ENCODE measurements at places on chromosomes 3 and 15.

DNA sequence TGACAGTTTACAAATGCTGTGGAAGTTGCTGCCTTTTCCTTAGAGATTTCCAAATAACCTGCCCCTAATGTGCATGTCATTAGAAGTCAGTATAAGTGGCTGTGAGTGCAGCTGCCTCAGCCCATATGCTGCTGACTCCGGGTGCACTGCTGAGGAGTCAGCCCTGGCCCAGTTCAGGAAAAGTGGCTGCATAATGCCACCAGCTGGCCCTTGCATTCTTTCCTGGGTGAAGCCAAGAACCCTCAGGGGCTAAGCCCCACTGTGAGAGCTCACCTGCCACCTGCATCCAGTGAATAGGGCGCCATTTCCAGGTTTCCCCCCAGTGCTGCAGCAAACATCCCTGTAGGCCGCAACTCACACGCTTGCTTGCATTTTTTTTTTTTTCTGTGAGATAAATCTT lies 139.9 kb downstream of the TJP1 start:
- DNase-seq: no peak

- no peak for DNase-seq
Measured at GRCh38 chr3:16912400-16913263, 27.9 kb downstream of the PLCL2 start.

DNA sequence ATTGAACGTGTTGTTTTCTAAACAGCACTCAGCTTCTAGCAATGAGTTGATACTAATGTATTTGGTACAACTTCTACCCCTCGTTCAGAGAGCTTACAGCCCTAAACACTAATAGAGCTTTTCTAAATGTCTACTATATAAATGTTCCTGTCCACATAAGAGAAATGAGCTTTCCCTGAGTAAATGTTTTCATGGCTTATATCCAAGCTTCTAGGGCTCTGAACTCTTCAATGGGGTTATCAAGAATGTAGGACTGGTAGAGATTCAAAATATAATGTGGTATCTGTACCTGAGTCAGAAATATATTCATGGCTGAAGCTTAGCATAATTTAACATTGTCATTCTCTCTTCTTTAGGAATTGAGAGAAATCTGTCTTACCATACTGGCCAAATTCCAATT lies 73.4 kb downstream of the SERPINI1 start:
- DNase-seq: no peak

DNA sequence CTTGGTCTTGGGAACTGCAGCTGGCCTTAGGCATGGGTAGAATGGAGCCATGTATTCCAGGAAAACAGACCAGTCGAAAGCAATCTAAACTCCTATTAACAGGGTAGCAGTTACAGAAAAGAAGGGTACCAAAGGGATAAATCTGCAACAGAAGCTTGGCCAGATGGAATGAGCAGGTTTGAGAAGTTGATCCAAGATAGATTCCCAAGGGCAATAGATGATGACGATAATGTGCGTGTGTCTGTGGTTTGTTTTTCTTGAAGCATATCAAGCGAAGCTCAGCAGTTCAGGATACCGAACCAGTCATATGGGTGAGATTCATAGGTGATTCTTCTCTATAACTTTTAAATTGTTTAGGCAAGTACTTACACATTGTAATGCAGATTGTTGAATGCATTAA lies 203.8 kb upstream of the SEMA6D start:
- no peak for DNase-seq

GRCh38 chr3:142577696-142578328 lies 721 bp downstream of the ATR start:
- DNase-seq: no peak

- peak; percentile 11 for DNase-seq
Measured at GRCh38 chr3:13544293-13544831, 4.6 kb upstream of the FBLN2 start.

GRCh38 chr3:178275311-178275710 lies 260.9 kb upstream of the KCNMB2 start:
- DNase-seq: no peak

GRCh38 chr3:134850761-134851160 lies 55.7 kb downstream of the EPHB1 start:
- DNase-seq: no peak

- DNase-seq: peak; percentile 42
Measured at GRCh38 chr3:195080125-195080524, 190.8 kb downstream of the XXYLT1 start.

GRCh38 chr3:74390121-74390877 lies 224.2 kb downstream of the CNTN3 start:
- DNase-seq: no peak

- no peak for DNase-seq
Measured at GRCh38 chr15:69305204-69305931, 6.7 kb downstream of the PAQR5 start.

DNA sequence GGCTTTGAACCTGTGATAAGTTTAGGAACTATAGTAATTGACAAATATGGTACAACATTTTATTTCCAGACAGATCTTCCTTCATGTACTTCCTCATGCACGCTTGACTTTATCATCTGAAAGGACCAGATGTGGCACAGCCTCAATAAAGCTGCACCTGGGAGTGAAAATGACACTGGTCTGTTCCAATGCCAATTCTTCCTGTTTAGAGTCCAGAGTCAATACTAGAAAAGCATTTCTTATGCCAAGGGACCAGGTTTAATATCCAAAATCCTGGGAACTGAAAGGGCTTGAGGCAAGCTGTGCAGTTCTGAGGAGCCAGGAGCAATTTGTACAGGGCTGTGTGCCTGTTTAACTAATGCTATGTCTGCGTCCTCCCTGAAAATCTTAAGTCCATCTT lies 15.3 kb downstream of the DPH6 start:
- no peak for DNase-seq

GRCh38 chr3:27357665-27358258 lies 11.4 kb downstream of the NEK10 start:
- DNase-seq: no peak

- no peak for DNase-seq
Measured at GRCh38 chr15:60130398-60130797, 126.3 kb downstream of the FOXB1 start.

GRCh38 chr3:12178091-12178820 lies 19.5 kb upstream of the TIMP4 start:
- peak; percentile 77 for DNase-seq

DNA sequence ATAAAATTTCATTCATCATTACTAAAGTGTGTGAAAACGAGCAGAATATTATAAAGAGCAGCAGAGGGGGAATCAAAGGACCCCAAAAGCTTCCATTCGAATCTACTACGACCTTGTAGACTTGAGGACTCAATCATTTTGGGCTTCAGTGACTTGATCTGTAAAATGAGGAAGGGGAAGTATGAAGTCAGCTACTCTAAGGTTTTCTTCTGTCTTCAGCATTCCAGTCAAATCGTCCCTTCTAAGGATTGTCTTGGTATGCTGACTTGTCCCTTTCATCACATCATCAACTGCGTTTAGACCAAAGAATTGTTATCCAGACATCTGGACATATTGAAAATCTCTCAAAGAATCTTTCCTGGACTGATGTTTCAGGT lies 44.8 kb downstream of the PLD1 start:
- no peak for DNase-seq

DNA sequence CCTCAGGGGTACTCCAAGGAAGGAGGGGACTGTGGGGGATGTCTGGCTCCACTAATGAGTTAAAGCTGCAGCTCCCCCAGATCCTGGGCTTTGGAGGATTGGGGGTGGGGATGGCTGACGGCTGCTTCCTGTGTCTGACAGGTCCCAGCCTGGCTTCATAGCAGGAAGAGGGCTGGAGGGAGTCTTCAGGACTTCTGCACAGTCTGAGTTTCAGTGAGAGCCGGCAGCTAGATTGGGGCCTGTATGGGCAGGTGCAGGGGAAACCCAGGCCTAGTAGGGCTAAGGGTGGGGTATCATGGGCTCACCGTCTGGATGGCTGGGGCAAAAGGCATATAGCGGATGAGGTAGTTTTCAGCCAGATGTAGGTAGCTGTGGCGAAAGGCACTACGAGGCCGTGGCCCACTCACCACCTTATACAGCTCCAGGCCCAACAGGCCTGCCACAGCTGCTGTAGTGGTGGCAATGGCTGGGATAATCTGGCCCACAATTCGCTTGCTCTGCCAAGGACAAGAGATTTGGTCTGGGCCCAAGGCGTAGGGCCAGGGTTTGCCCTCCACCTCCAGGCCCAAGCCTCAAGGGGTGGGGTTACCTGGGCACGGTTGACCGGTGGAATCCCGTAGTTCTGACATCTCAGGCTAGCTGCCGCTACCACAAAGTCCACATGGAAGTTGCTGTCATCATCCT lies 4.5 kb downstream of the INKA1 start:
- no peak for DNase-seq

GRCh38 chr3:64900156-64900555 lies 212.4 kb upstream of the ADAMTS9 start:
- peak; percentile 53 for DNase-seq

- DNase-seq: no peak
Measured at GRCh38 chr3:71389191-71389590, 194.3 kb downstream of the FOXP1 start.

- no peak for DNase-seq
Measured at GRCh38 chr3:85912980-85913379, 954.2 kb downstream of the CADM2 start.

- no peak for DNase-seq
Measured at GRCh38 chr3:115663414-115663813, 40.1 kb downstream of the GAP43 start.

GRCh38 chr3:189316296-189317019 lies 144.7 kb downstream of the TPRG1 start:
- DNase-seq: no peak

DNA sequence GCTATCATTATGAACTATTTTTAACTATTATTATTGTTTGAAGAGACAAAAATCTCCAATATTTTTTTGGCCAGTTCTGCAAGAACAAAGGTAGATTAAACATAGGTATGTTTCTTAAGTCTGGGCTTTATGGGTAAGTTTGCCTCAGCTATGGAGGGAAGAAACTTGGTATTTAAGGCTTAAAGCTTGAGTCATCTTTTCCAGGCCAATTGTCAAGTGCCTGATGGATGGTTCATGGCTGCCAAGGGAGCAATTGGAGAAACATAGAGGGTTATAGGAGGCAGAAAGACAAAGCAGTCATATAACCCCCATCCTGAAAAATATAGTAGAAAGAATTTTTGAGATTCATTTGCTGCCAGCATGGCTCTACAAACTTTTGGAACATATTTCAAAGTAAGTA lies 7.2 kb upstream of the STAC start:
- DNase-seq: no peak

- DNase-seq: no peak
Measured at GRCh38 chr15:69340243-69340900, 41.7 kb downstream of the PAQR5 start.

DNA sequence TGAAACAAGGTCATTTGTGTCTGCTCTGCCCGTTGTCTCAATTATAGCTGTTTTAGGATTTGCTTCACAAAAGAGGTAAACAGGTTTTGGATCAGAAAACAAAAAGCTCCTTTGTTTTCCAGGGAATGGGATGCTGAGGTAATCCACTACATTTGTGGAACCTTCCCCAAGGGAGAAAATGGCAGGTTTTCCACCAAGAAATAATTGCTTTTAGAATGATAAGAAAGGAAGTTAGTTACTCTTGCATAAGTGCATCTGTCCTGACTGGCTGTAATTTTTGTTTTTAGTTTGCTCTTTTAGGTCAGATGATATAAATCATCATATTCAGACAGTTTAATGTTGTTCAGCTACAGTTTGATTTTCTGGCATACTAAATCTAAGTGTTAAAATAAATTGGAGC lies 198.5 kb upstream of the COL8A1 start:
- no peak for DNase-seq

DNA sequence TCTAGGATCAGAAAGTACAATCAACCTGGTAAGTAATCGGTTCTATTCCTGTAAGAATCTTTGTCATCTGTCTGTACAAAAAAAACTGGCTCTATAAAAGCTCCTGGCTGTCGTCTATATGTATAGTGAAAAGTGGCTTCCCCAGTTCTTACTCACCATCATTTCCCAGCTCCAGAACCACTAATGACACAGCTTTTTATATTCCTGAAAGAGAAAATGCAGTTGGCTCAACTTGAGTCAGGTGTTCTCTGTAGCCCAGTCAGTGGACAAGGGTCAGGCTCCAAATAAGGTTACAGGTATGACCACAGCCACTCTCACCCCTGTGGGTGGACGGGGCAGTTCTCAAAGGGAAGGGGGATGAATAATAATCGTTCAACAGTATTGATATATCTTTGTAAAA lies 85.1 kb downstream of the AP4E1 start:
- no peak for DNase-seq

GRCh38 chr15:84702961-84703482 lies 12.9 kb downstream of the SEC11A start:
- no peak for DNase-seq

DNA sequence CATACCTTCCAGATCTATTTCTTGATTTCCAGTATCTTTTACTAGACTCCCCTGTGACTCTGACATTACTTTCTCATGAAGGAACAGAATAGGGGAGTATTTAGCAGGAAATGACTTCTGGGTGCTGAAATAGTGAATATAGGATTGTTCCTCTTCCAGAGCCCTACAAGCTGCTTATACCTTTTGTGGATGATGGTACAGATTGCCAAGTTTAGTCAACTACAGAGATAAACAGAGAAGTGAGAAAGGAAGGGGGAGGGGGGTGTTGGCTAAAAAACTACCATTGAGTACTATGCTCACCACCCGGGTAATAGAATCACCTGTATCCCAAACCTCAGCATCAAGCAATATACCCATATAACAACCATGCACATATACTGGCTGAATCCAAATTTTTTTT lies 298.3 kb upstream of the GPR149 start:
- no peak for DNase-seq

GRCh38 chr15:100241572-100242482 lies 99.9 kb downstream of the ADAMTS17 start:
- DNase-seq: no peak

- DNase-seq: no peak
Measured at GRCh38 chr3:28982906-28983305, 298.0 kb upstream of the RBMS3 start.

- DNase-seq: no peak
Measured at GRCh38 chr15:89673165-89673512, 6.0 kb downstream of the PLIN1 start.

DNA sequence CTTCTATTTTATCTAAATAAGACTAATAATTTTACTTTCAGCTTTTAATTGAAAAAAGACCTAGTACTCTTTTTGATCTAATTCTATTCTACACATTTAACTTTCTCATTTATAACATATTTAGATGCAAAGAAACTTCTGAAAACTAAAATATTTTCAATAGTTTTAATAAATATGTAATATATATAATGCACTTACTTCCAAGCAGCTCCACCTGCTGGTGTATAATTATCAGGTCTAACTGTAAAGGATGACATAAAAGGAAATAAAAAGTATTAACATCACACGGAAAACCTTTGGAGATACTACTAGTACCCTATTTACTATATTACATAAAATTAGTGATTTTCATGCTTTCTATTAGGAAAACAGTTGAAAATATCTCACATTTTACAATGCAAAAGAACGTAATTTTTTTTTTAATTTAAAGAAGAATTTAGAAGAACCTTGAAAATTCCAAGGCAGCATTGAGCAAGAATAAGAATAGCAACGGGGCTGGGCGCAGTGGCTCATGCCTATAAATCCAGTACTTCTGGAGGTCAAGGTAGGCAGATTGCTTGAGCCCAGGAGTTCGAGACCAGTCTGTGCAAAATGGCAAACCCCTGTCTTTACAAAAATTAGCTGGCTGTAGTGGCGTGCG lies 10.2 kb downstream of the PLSCR5 start:
- DNase-seq: no peak

- no peak for DNase-seq
Measured at GRCh38 chr15:78033864-78034263, 43.6 kb downstream of the TBC1D2B start.

GRCh38 chr3:191627064-191627463 lies 166.1 kb downstream of the PYDC2 start:
- no peak for DNase-seq
